EH (cell line): ENCODE measurements at places on chromosomes 7 and 10.
A peak's percentile ranks its signal among the peaks of the same experiment; 100 is the strongest.

DNA sequence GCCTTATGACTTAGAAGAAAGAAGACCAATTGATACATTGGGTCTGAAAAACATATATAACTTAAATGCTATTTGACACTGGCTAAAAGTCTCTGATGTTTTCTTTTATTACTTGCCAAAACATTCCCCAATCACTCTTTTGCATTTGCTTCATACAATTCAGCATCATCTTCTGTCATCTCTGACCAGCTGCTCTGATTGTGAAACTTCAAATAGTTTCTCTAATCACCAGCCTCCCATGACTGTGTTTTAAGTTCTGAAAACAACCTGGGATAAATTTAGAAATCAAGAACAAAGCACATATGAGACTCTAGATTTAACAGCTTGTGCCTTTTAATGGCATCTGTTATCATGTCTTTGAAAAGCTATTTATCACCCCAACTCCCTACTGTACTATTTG lies 208.4 kb upstream of the KCND2 start:
- no peak for DNase-seq

- no peak for DNase-seq
These were observed 50.0 kb upstream of the KCNMA1 start for GRCh38 chr10:77687621-77688020.

DNA sequence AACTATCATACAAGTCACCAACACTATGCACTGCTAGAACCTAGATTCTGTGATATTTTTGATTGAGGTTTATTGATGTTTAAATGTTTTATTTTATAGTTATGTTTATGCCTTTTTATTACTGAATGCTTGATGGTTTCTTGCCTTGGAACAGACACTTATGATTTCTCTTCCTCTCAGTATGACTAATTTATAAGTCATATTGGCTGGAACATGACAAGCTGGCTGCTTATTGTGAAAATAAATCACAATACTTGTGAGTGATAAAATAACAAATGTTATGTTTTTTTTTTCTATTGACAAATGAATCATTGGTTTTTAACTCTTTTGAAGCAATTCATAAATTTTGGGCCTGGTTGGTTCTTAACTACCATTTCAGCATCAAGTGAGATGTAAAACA lies 142.0 kb upstream of the MALRD1 start:
- DNase-seq = no peak

DNA sequence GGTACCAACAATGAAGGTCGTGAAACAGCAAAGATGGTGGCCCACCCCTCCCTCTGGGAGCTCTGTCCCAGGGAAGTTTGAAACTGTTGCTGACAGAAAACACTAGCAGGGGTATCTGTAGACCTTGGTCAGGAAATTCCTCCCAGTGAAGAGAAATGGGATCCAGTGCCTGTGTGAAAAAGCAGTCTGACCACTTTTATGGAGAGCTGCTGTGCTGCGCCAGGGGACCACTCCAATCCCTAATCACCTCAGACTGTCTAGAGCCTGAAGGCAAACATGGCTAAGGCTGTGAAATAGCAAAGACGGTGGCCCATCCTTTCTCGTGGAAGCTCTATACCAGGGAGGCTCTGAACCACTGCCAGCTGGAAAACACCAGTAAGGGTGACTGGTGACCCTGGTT lies 38.3 kb upstream of the TMEM140 start:
- no peak for DNase-seq

DNA sequence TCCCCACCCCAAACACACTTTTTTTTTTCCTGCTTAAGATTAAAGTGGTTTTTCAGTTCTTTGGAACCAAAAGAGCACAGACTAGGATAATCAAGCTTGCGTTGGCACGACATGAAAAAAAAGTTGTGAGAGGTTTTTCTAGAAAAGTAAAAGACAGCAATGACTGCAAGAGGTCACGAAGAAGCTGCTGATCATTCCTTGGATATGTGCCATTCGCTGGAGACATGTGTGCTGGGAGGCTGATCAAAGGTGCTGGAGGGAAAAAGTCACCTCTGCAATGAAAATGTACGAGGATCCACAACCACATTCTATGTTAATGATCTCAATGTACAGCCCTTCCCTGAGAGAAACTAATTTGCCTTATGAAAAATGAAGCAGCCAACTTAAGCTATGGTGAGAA lies 5.4 kb downstream of the AKR1B1 start:
- DNase-seq = peak; percentile 26

GRCh38 chr10:389261-389790 lies 254.1 kb downstream of the ZMYND11 start:
- DNase-seq = no peak

DNA sequence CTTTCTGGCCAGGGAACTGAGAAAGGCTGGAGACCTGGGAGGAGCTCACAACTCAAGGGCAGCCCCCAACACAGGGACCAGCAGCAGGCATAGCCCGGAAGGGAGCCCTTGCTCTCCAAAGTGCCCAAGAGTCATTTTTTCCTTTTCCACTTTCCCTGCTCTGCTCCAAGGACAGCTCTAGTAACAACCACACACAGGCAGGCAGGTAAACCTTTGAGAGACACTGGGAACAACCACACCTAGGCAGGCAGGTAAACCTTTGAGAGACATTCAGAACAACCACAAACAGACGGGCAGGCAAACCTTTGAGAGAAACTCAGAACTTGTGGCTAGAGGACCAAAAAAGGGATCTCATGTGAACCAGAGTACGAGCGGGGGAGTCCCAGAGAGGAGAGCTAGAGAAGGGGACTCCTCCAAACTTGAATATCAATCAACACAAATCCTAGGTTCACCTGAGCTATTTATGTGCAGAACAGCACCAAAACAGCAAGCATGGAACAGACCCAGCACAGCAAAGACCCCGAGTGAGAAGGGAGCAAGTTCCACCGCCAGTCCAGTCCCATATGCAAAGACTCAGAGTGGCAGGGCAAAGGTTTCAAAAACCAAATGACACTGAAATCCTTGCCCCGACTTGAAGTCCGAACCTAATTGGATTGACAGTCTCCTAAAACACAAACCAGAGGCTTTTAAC lies 33.6 kb upstream of the GUSB start:
- DNase-seq = no peak
